ENCODE measurements at places on chromosomes 6 and 20.

GRCh38 chr6:124490122-124490521, 472.1 kb upstream of the RNF217 start:
- DNase-seq: no peak

DNA sequence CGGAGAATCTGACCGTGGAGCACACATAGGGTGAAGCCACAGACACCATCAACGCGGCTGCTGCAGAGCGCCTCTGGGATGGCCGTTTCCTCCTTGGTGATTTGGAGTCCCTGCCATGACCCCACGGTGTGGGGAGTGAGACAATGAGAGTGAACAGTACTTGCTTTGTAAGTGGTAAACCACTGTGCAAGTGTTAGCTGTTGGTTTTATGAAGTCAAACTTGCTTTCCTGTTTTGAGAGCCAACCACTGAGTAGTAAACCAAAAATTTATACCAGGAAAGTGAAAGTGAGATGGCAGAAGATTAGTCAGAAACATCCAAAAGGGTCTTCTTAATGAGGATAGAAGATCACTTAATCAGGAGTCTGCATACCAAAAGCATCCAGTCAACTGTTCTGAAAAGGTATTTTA, 160.7 kb downstream of the FOXC1 start:
- no peak for DNase-seq

- no peak for DNase-seq
Measured at GRCh38 chr6:40285535-40285934, 301.6 kb downstream of the LRFN2 start.

DNA sequence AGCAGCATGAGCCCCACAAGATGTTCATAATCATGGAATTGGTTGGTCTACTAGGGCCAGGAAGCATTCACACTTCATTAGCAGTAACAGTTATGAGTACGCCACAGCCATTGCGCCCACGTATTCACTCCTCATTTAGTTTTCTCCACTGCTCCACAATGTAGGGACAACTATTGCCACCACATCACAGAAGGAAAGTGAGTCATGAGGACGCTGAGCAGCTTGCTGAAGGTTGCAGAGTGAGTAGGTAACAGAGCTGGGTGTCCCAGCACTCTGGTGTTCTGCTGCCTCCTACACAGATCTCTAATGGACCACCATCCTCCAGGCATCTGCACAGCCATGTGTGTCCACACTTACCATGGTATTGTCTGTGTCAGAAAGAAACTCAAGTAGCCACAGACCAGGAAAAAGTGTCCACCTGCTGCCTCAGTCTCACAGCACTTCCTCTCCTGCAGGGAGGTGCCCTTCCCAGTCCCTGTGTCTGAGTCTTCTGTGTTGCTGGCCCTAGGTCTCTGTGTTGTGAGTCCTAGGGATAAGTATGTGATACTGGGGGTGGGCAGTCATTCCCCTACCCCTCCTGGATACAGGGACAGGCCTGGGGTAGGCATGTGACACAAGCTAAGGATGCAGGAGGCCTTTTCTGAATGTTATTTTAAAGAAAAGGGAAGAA, 103.9 kb downstream of the TTLL2 start:
- no peak for DNase-seq

DNA sequence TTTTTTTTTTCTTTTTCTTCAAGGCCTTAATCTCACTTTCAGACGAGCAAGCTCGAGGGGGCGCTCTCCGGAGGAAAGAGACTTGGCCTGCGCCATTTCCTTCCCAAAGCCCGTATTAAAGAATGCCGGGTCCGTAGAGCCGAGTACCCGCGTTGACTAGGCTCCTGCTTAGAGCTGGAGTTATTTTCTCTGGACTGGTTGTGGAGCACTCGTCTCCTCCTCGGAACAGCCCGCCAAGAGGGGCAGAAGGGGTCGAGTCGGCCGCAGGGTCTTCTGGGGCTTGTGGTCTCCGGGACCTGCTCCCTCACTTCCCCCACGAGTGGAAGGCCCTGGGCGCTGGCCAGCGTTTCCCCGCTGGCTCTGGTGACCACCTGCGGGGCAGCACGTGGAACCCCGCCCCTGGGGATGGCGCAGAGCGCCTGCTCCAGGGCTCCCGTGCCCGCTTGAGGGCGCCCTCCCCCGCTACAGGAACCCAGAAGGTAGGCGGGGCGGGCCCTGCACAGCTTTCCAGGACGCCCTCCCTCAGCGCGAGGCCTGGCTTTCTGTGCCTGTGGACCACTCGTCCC, 2.7 kb upstream of the MEI4 start:
- peak; percentile 84 for DNase-seq

- DNase-seq: no peak
Measured at GRCh38 chr6:79180052-79180451, 54.4 kb downstream of the HMGN3 start.

GRCh38 chr6:122740091-122740490, 39.4 kb upstream of the FABP7 start:
- no peak for DNase-seq

GRCh38 chr6:116447496-116448011, 13.6 kb upstream of the CALHM6 start:
- no peak for DNase-seq

DNA sequence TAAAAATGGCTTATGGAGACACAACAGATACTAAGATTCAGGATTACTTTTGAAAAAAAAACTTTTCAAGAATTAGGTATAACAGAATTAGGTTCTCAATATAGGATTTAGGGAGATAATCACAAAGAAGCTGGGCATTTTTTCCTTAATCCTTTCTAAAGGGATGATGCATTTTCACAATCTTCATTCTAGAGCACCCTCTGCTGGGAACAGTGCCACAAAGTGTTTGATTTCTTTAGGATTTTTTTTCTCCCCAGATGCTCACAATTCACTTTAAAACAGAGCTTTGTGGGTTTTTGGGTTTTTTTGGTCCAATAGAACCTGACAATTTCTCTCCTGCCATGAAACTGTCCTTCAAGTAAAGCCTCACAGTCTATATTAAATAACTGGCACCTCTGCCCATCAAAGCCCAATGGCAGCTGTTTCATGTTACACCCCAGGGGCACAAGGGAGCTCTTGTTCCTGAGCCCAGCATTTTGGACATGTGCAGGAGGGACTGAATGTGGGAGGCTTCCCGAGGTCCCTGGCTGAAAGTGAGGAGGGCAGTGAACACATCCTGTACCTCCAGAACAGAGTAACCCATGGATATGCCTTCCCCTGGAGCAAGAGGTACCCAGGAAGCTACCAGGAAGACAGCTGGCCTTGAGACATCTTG, 39.7 kb downstream of the PREP start:
- no peak for DNase-seq

DNA sequence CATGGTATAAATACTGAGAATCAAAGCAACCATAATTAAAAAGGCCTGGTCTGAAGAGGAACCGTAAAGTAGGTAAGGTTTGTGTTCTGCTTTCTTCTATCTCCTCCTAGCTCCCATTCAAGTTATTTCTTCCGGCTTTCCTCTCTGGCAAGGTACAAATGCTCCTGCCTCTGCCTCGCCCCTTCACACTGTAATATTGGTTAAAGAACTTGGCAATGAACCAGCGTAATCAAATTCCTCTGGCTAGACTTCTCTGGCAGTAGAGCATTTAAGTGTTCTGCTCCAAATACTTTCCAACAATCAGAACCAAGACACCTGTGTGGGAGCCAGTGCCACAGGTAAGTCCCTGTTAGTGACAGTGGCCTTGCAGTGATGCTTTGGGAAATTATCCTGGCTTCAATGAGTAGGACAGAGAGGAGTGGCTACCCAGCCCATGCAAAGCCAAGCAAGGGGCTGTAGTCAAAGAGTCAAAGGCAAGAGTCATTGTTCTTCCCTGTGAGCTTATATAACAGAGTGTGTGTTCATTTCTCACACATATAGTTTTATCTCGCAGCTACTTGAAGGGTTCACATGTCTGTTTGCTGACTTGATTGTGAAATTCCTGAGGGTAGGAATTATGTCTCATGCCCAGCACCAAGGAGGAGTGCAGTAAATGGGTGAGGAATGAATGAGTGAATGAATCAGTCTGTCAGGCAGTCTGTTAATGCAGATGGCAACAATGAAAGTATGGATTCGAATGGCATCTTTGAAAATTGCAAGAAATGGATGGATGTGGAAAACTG, 329.3 kb downstream of the NRN1 start:
- no peak for DNase-seq

- no peak for DNase-seq
Measured at GRCh38 chr20:44460795-44461141, 14.9 kb upstream of the TTPAL start.

Data from mesenteric fat pad (tissue), 1 donor.